Astrocyte (in vitro differentiated cells and primary cell): ENCODE measurements at places on chromosomes 7 and 10. TPM values are rescaled to one million over a fixed set of nuclear protein-coding genes. Genes with fewer than 3 reads are reported as not detected.

DNA sequence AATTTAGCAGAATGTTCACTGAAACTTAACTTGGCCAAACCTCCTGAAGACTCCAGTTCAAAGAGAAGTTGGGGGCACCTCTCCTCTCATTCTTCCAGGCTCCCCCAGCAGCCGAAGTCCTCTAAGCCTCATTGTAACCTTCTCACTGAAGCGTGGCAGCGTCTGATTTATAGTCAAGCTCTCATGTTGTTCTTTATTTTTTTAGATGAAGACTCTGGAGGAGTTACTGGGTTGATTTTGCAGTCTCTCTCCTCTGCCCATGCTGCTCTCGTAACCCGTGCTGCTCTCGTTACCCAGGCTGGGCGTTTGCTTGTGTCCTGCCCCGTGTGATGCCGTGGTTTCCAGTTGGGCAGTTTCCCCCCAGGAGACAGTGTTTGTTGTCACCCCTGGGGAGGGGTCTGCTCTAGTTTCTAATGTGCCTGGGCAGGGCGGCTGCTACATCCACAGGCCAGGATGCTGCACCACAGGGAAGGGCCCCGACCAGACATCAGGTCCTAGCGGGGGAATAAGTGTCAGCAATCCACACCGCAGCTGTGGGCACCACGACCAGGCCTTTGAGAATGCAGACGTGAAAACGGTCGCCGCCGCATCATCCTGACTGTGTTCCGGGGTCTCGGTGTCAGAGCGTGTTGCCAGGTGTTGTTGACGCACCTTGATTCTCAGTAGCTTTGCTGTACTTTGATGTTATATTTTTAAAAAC lies 65.2 kb downstream of the WDR37 start:
- H3K36me3 ChIP-seq: peaks cover 14% of the 10 kb centered on the region
- H3K4me3 ChIP-seq: no peak overlapping the region
- no peak for DNase-seq
- H3K4me1 ChIP-seq: no peaks in the 10 kb centered on the region
- H3K27ac ChIP-seq: no peak overlapping the region
- no peaks in the 10 kb centered on the region for H3K27me3 ChIP-seq

GRCh38 chr10:130036296-130037065 lies 72.4 kb upstream of the EBF3 start:
- no peak for DNase-seq
- no peak overlapping the region for H3K4me3 ChIP-seq
- H3K27me3 ChIP-seq: no peaks in the 10 kb centered on the region
- H3K27ac ChIP-seq: no peak overlapping the region

- no peak overlapping the region for H3K4me3 ChIP-seq
- H3K36me3 ChIP-seq: no peaks in the 10 kb centered on the region
- no peaks in the 10 kb centered on the region for H3K4me1 ChIP-seq
These were observed 285.0 kb downstream of the SUGCT start for GRCh38 chr7:40419806-40420205.

- H3K27ac ChIP-seq: no peak overlapping the region
- no peak for DNase-seq
- no peaks in the 10 kb centered on the region for H3K36me3 ChIP-seq
- peaks cover 3% of the 10 kb centered on the region for H3K4me1 ChIP-seq
- no peak overlapping the region for H3K4me3 ChIP-seq
These were observed 37.6 kb downstream of the GET4 start for GRCh38 chr7:913736-914520.

DNA sequence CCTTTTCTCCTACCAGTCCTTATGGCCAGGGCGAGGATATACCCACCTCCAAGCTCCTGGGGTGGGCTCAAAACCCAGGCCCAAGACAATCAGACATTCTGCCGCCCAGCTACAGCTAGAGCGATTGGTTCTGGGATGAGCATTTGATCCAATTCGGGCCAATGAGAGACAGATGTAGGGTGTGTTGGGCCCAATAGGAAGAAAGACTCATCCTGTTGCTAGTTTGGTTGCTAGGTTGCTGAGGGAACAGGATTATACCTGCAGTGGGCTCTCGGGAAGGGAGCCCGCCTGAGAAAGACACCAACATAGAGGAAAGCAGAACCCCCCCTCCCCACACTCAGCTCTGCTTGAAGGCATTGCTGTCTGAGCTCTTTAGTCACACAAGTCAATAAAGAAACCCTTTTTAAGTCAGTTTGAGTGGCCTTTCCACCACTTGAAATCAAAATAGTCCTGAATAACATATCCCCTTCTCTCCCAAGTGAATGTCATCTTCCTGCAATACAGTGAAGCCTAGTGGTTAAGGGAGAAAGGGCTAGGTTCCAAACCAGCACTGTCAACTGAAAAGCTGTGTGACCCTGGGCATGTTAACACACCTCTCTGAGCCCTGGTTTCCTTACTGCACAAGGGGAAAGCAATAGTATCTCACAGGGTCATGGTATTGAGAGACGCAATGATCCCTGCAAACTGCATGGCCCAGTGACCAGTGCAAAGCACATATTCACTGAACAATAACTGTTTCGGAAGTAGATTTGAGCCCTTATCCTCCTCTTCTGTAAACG lies 21.8 kb downstream of the ITPRIP start:
- no peak overlapping the region for H3K27ac ChIP-seq
- no peaks in the 10 kb centered on the region for H3K27me3 ChIP-seq
- H3K4me1 ChIP-seq: peaks cover 29% of the 10 kb centered on the region
- no peak for DNase-seq

- no peaks in the 10 kb centered on the region for H3K27me3 ChIP-seq
- peak overlapping the region; percentile 76 for H3K27ac ChIP-seq
- DNase-seq: peak; percentile 86
- H3K4me1 ChIP-seq: peaks cover 67% of the 10 kb centered on the region
- peaks cover 3% of the 10 kb centered on the region for H3K36me3 ChIP-seq
These were observed 65.2 kb downstream of the COL13A1 start for GRCh38 chr10:69866688-69867461.

GRCh38 chr10:63145782-63146181 lies 12.7 kb downstream of the NRBF2 start:
- peak; percentile 44 for DNase-seq
- no peaks in the 10 kb centered on the region for H3K36me3 ChIP-seq
- H3K27ac ChIP-seq: no peak overlapping the region
- H3K4me1 ChIP-seq: no peaks in the 10 kb centered on the region
- H3K27me3 ChIP-seq: no peaks in the 10 kb centered on the region

GRCh38 chr10:84563355-84563754 lies 235.0 kb downstream of the CCSER2 start:
- no peak overlapping the region for H3K4me3 ChIP-seq
- H3K27ac ChIP-seq: no peak overlapping the region
- no peaks in the 10 kb centered on the region for H3K27me3 ChIP-seq
- no peaks in the 10 kb centered on the region for H3K36me3 ChIP-seq
- H3K4me1 ChIP-seq: no peaks in the 10 kb centered on the region

Gene SEMA3E
- 3.7 and 4.6 TPM in 2 replicates for total RNA-seq

Gene IFIT1B
- total RNA-seq: not detected in 2 replicates

Gene LOXL4
- 26.6 and 41.2 TPM in 2 replicates for total RNA-seq
